Right atrium auricular region (tissue), 2 donors: ENCODE measurements at places on chromosomes 3 and 15. TPM values are rescaled to one million over a fixed set of nuclear protein-coding genes. Genes with fewer than 3 reads are reported as not detected.

GPR171 gene
- total RNA-seq, result 0.37 TPM

COL8A1 gene
- total RNA-seq, result 43.3 TPM

DNA sequence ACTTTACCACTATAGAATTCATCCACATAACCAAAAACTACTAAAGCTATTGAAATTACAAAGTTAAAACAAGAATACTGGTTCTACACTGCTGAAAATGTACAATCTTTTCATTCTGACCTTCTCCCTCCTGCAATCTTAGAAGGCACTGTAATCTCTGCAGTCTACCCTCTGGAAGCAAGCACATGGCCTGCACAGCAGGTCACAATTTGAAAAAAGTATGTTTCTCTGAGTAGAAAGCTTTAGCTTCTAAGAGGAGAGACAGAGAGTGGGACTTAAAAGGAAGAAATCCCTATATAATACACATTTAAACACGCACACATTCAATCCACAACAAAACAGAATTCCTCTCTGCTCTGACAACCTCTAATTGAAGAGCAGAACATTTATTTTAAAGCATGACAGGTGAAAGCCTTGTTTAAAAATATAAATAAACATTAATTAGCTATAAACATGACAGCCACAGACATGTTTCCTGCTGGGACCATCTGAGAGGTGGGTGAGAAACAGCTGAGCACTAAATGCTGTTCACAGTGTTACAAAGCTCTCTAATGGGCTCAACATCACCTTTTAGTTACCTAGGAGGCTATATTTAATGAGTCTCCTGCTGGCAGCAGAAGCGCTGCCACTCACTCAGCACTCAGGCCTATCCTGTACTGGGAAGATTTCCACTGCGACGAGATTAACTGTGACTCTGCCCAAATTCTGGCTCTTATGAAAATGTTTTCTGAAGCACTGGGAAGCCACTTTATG, 447.4 kb downstream of the AGBL1 start:
- no peak for DNase-seq

SLC51A gene
- not detected for total RNA-seq

DNA sequence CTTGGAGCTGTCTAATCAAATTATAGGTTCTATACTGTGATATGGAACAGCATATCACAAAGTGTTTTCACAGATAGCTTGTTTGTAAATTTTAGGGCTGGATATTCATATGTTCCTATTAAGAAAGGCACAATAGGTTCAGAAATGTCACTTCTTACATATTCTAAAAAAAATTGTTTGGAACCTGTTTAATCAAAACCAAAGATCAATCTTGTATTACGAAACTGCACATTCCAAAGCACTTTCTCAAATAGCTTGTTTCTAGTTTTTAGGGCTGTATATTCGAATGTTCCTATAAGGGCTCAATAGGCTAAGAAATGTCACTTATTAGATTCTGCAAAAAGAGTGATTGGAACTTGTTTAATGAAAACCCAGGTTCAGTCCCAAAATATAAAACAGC, 67.4 kb upstream of the OSBPL11 start:
- DNase-seq, result no peak

FSIP1 gene
- total RNA-seq, result not detected

DNA sequence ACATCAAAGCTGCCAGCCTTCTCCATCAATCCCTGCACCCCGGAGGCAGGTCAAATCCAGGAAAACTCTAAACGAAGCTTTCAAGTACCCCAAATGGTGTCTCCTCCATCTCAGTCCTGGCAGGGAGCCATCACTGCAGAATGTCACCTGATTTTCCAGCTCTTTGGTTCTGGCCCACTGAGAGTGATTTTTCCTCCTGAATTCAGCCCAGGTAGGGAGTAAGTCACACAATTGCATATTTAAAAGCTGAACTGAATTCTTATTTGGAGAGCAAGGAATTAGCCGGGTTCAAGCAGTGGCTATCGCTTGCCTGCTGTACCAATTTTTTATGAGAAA, 5.3 kb downstream of the RFTN1 start:
- DNase-seq, result no peak

CEMIP gene
- 2.9 TPM for total RNA-seq

GRCh38 chr3:45958321-45958791, 15.1 kb downstream of the CXCR6 start:
- DNase-seq, result no peak

GRCh38 chr3:169998668-169999131, 32.1 kb downstream of the SEC62 start:
- no peak for DNase-seq

OIP5 gene
- total RNA-seq, result not detected

DNA sequence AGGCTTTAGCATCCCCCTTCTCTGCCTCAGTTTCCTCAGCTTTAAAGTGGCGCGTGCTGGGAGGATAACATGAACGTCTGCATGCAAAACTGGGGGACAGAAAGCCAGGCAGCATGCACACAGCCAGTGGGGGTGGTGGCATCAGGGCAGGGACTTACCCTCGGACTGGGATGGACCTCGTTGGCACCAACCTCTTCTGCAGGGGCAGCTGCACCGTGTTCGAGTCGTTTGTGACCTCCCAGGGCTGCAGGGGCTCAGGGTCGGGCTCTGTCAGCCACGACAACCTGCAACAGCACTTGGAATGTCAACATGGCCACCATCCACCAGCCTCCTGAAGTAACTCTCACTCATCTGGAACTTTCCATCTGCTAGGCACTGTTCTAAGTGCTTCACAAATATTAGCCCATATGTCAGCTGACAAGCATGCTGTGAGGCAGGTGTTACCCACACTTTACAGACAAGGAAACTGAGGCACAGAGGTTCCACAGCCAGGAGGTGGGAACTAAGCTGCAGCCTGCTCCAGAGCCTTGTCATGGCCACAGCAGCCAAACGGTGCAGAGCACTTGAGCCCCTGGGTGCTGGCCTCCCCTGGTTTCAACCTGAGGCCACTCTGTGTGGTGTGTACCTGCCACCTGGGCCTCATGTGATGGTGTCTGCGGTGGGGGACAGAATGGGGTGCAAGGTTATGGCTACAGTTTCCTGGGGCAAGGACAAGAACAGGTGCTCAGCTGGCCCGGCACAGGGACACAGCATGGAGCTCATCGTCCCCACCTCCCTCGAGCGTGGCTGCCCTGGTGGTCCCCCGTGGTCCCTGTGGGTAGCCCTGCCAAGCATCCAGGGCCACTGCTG, 6.7 kb downstream of the C3orf22 start:
- DNase-seq, result peak; percentile 34

GRCh38 chr15:87563869-87564268, 692.7 kb downstream of the NTRK3 start:
- DNase-seq, result no peak

TMCO5A gene
- total RNA-seq, result not detected

DNA sequence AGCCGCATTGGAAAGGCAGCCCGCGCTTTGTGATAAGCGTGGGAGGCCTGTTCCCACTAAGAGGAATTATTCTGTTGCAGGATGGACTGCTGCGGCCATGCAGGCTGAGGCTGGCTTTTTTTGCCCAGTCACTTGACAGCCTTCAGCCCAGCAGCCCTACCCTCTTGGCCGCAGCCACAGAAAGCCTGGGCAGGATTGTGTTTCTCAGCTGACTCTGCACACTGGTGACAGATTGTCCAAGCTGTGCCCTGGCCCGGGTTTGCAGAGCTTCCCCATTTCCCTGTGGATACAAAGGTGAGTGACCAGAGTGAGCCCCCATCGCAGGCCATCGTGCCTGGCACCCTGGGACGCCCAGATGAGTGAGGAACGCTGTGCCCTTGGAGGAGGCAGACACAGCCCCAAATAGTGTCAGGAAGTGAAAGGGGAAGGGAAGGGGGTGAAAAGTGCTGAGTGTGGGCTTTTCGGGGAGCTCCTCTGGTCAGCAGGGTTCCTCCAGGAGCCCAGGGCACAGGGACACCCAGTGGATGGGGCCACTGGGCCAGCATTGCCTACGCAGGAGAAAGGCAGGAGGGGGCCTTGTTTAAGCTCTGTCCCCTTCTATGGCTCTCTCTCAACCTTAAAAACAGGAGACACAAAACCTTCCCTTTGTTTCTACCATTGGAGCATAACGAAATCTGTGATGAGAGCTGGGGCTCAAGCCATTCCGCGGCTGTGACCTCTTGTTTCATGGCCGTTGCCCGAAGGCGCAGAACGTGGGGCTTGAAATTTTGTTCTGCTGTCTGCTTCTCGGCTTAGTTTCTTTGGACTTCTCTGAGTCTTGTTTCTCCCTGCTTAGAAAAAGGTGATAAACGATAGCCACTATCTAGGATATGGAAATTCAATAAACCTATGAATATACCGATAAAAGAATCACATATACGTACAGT, 91.5 kb upstream of the MEF2A start:
- DNase-seq, result peak; percentile 63

CTXN2 gene
- total RNA-seq, result not detected

- DNase-seq, result peak; percentile 69
These were observed 991 bp upstream of the HIGD1A start for GRCh38 chr3:42805141-42805821.

STAB1 gene
- 62.6 TPM for total RNA-seq

- no peak for DNase-seq
These were observed 26.6 kb upstream of the GOLGA8J start for GRCh38 chr15:30056166-30056565.

GAP43 gene
- total RNA-seq, result 0.47 TPM

GRCh38 chr3:187919544-187919943, 174.3 kb upstream of the BCL6 start:
- no peak for DNase-seq

DNA sequence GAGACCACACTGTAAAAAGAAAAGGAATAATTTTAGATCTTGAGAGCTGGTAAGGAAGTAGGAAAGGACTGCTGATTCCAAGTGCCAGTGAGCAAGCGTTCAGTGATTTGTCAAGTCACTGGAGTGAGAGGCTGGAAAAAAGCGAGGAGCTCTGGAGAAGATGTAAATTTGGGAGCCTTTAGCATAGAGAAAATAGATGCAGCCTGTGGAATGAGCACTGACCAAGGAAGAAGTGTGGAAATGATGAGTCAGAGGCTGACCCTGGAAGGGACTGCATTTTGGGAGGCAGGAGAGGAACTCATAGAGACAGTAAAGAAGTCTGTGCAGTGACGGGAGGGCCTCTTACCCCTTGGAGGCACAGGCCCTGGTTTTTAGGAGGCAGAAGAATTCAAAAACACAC, 17.1 kb upstream of the ABTB1 start:
- no peak for DNase-seq

GPR27 gene
- 0.98 TPM for total RNA-seq

- DNase-seq, result no peak
These were observed 312.1 kb upstream of the CHRM5 start for GRCh38 chr15:33656168-33656567.

- DNase-seq, result no peak
These were observed 36.1 kb downstream of the SCN5A start for GRCh38 chr3:38613426-38613825.

DNA sequence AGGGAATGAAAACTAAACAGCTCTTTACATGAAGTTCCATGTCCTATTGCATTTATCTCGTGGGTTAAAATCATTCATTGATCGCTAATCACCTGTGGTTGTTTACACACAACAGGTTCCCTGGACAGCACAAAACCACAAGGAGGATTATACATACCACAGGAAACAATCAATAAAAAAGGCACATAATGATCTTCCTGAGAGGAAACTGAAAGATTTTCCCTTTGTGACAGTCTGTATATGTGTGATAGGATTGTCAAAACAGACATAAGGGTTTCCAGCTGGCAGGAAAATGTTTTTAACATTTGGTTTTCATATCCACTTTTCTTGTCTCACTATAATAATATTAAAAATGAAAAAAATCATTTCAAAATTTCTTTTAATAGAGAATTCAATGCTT, 541.8 kb downstream of the NLGN1 start:
- no peak for DNase-seq

ABI3BP gene
- total RNA-seq, result 46.7 TPM

SIAH2 gene
- total RNA-seq, result 14.8 TPM

STX19 gene
- total RNA-seq, result not detected

DNA sequence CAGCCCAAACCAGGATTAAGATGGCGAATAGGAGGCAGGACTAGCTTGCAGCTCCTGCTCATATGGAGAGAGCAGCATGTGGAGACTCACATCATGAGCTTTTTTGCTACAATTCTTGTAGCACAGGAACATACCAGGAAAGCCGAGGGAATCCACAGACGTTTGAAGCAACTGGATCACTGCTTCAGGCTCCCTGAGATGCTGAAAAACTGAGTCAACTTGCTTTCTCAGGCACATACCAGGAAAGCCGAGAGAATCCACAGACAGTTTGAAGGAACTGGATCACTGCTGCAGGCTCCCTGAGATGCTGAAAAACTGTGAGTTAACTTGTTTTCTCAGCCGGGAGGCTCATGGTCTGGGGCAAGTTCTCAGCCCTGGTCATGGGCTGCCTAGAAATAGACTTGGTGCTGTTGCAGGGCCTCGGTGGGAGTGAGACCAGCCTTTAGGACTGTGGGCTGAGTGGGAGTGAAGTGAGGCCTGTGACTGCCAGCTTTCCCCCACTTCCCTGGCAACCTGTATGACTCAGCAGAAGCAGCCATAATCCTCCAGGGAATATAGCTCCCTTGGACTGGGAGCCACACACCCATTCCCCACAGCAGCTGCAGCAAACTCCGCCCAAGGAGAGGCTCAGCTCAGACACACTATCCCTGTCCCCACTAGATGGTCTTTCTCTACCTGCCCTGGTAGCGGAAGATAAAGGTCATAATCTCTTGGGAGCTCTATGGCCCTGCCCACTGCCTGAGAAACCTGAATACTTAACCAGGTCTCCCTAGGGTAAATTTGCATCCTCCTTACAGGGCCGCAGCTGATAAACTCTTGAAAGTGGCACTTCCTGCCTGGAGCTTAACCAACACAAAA, 51.9 kb upstream of the PFN2 start:
- DNase-seq, result no peak

DNA sequence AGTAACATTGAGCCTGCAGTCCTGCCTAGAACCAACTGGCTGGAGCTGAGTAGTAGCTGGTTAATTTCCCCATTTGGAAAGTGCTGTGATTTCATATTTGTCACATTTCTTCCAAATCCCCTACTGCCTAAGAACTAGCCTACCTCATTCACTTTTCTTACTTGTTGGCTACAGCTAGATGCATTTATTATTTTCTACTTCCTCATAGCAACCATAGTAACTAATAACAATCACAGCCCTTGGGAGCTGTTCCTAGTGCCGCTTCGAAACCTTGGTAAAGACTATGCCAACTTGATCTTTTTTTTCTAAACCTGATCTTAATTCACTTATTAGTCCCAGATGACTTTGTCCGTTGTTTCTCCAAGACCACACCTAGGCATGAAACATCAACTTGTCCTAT, 240.3 kb downstream of the FGF12 start:
- DNase-seq, result no peak
